Gastrocnemius medialis (tissue), 4 donors: ENCODE measurements at places on chromosomes 12 and 14. TPM values are rescaled to one million over a fixed set of nuclear protein-coding genes. Genes with fewer than 3 reads are reported as not detected.
A peak's percentile ranks its signal among the peaks of the same experiment; 100 is the strongest.

DNA sequence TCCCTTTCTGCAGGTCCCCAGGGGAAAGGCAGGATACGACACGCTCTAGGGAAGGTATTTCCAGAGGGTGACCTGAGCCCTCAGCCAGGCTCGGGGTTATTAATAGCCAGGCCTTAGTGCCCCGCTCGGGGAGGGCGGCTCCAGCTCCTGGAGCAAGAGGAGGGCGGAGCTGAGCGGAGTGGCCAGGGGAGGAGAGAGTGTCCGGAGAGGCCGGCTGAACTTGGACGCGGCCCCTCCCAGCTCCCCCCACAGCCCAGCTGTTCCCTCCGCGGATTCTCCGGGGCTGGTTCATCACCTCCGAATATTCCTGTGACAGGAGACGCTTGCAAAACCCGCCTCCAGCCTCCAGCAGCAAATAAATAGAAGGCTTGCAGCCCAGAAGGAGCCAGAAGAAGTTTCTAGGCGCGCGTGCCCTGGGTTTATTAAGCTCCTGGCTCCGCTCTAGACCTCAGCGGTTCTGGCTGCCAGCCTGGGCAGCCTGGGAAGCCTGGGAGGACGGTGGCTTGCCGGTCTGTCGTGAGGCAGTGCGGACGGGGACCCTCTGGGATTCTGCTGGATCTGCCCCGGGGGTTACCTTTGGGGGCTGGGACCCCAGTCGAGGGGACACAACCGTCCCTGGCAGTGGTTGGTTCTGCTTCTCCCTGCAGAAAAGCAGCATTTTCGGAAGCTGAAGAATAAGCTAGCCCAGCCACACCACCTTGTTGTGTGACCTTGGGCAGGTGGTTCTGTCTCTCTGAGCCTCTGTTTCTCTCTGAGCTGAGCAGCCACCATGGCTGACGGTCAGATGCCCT lies at the start of gene HSPB8:
TSS of gene HSPB8 (plus strand) at position 388 of the 791 bp plus-strand sequence. CDS start at position 770, 382 bp downstream.
- DNase-seq = peak; percentile 97

GRCh38 chr12:89064151-89064550 lies 288.1 kb downstream of the DUSP6 start:
- DNase-seq = no peak

- DNase-seq = no peak
Measured at GRCh38 chr14:38982278-38982677, 120.8 kb downstream of the SEC23A start.

KRT72 gene
- total RNA-seq = not detected

- DNase-seq = no peak
Measured at GRCh38 chr12:118145798-118146156, 9.9 kb downstream of the PEBP1 start.

DNA sequence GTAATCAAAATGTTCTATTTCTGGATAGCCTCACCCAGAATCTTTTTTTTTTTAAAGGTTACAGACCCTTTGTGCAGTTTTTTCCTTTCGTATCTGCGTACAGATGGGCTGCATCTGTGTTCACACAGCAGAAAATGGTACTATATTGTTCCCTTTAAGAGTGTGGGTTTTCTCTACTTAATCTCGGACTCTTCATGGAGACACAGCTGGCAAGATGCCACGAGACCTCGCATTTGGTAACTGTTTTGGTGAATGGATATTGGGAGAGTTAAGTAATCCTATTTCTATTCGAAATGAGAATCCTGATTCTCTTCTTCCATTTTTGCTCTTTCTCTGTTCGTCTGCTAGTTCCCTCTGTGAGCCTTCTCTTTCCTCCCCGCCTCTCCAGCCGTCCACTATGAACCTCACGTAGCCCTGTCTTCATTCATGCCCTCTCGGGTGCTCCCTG lies 85.7 kb downstream of the SAMD4A start:
- DNase-seq = no peak

IQSEC3 gene
- total RNA-seq = 0.36 TPM

- no peak for DNase-seq
Measured at GRCh38 chr12:56593909-56594621, 36.1 kb downstream of the BAZ2A start.

RAD9B gene
- total RNA-seq = 2.0 TPM

DNA sequence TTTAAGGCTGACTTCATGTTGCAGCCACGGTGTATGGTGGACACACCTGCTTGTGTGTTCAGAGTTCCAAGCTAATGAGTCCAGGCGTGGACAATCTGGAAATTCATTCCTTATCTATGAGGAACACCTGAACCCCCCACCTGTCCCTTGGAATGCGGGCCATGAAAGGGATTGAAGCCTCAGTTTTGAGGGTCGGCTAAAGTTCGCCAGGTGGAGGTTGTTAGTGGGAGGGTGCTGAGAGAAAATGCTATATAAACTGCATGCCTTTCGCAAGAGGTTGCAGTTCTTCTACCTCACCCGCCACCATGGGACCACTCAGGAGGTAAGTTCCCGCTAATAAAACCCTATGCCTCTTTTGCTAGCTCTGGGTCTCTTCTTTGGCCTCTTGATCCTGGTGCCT lies 348.0 kb downstream of the BCL11B start:
- DNase-seq = no peak

- no peak for DNase-seq
Measured at GRCh38 chr12:64687816-64688215, 71.4 kb downstream of the GNS start.
